ENCODE measurements at places on chromosomes 12 and 14. TPM values are rescaled to one million over a fixed set of nuclear protein-coding genes. Genes with fewer than 3 reads are reported as not detected.

The ABCC9 gene
- 10.1 TPM for total RNA-seq

The PRPF39 gene
- 30.2 TPM for total RNA-seq

The PPHLN1 gene
- total RNA-seq, result 89.6 TPM

The SOX5 gene
- total RNA-seq, result not detected

The SERPINA12 gene
- not detected for total RNA-seq

The RNU4-1 gene
- total RNA-seq, result not detected

The FSCB gene
- total RNA-seq, result not detected

The CALM1 gene
- total RNA-seq, result 694 TPM
